Natural killer cell treated with Interleukin-12 subunit alpha and Interleukin-12 subunit beta and Interleukin-15 and Interleukin-18, amount 100 ng/mL, for 72 hours (primary cell): ENCODE measurements at places on chromosomes 6 and 20. TPM values are rescaled to one million over a fixed set of nuclear protein-coding genes. Genes with fewer than 3 reads are reported as not detected.

EIF6 gene
- total RNA-seq, result 233 TPM

- no peak overlapping the region for H3K4me3 ChIP-seq
- no peaks in the 10 kb centered on the region for H3K36me3 ChIP-seq
- H3K27me3 ChIP-seq, result peaks cover 21% of the 10 kb centered on the region
- no peaks in the 10 kb centered on the region for H3K4me1 ChIP-seq
- DNase-seq, result no peak
Observed at GRCh38 chr6:29507319-29507718, 19.6 kb upstream of the MAS1L start.

GRCh38 chr6:147554281-147554680 lies 45.8 kb downstream of the SAMD5 start:
- no peak for DNase-seq
- H3K36me3 ChIP-seq, result no peaks in the 10 kb centered on the region
- H3K27ac ChIP-seq, result no peak overlapping the region
- no peaks in the 10 kb centered on the region for H3K27me3 ChIP-seq

GRCh38 chr6:140711019-140711613 lies 1336.7 kb upstream of the CITED2 start:
- DNase-seq, result no peak
- no peak overlapping the region for H3K27ac ChIP-seq
- H3K4me1 ChIP-seq, result no peaks in the 10 kb centered on the region
- no peak overlapping the region for H3K4me3 ChIP-seq

PLA2G7 gene
- total RNA-seq, result not detected

DEFB121 gene
- not detected for total RNA-seq

DCDC2 gene
- not detected for total RNA-seq

DNA sequence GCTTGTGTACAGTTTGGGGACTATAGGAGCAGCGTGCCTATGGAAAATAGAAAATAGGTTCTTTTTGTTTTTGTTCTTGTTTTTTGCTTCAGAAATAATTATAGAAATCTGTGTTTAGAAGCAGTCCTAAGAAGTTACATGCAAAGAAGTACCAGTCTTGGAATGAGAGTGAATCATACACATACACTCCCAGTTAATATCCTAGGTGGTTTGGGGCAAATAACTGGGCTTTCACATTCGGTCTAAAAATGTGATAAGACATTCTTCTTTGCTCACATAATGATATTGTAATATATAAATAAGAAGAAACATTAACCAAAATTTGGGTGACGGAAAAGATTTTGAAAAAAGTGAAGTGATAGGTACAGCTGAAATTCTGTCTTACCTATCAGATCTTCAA lies 61.0 kb downstream of the ENPP1 start:
- DNase-seq, result no peak
- no peak overlapping the region for H3K4me3 ChIP-seq
- H3K27me3 ChIP-seq, result peaks cover 5% of the 10 kb centered on the region
- H3K4me1 ChIP-seq, result no peaks in the 10 kb centered on the region
- no peaks in the 10 kb centered on the region for H3K36me3 ChIP-seq

ARMC2 gene
- 5.4 TPM for total RNA-seq

- DNase-seq, result no peak
- no peaks in the 10 kb centered on the region for H3K27me3 ChIP-seq
- H3K4me1 ChIP-seq, result no peaks in the 10 kb centered on the region
Observed at GRCh38 chr6:86820750-86821149, 116.6 kb upstream of the HTR1E start.

- no peak overlapping the region for H3K27ac ChIP-seq
- DNase-seq, result peak; percentile 54
- peaks cover 12% of the 10 kb centered on the region for H3K27me3 ChIP-seq
- H3K36me3 ChIP-seq, result no peaks in the 10 kb centered on the region
- H3K4me1 ChIP-seq, result peaks cover 8% of the 10 kb centered on the region
Observed at GRCh38 chr6:33984466-33985312, 161.2 kb downstream of the GRM4 start.

GRCh38 chr20:4068708-4069107 lies 53.4 kb upstream of the RNF24 start:
- H3K4me3 ChIP-seq, result no peak overlapping the region
- H3K27me3 ChIP-seq, result no peaks in the 10 kb centered on the region
- DNase-seq, result no peak

SLCO4A1 gene
- 88.3 TPM for total RNA-seq

TCF21 gene
- not detected for total RNA-seq

DNA sequence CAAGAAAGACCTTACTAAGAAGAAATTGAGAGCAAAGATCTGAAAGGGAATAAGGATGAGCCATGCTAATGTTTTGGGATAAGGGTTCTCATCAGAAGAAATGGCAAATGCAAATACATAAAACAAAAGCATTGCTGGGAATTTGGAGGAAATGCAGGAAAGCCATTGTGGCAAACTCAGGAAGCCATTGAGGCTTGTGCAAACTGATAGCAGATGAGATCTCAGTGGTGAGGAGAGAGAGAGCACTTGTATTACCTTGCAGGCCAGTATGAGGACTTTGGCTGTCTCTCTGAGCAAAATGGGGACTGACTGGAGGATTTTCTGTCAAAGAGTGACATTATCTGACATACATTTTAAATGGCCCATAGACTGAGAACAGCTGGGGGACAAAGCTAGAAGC lies 103.0 kb downstream of the ADGRB3 start:
- H3K27me3 ChIP-seq, result no peaks in the 10 kb centered on the region
- no peak overlapping the region for H3K4me3 ChIP-seq
- H3K27ac ChIP-seq, result no peak overlapping the region
- no peaks in the 10 kb centered on the region for H3K4me1 ChIP-seq
- H3K36me3 ChIP-seq, result no peaks in the 10 kb centered on the region

DNA sequence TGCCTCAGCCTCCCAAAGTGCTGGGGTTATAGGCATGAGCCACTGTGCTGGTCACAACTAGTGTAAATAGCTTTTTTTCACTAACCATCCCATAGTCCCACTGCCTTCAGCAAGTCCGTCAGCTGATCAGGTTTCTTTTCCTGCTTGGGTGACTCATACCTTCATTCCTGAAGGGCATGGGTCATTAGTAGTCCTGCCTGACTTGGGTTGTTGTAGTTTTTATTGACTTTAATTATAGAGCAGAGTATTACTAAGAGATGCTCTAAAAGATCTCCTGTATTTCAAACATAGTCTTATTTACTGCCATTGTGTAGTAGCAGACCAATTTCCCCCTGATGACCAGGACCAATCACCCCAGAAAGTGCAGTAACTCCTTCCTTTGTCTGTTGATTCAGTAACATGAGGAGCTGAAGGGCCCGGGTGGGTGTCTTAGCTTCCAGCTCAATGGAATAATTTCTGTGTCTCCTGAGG lies 25.8 kb downstream of the HLA-C start:
- H3K4me3 ChIP-seq, result no peak overlapping the region
- no peak for DNase-seq
- H3K4me1 ChIP-seq, result no peaks in the 10 kb centered on the region
- peaks cover 37% of the 10 kb centered on the region for H3K27me3 ChIP-seq
- H3K36me3 ChIP-seq, result peaks cover 30% of the 10 kb centered on the region

DNA sequence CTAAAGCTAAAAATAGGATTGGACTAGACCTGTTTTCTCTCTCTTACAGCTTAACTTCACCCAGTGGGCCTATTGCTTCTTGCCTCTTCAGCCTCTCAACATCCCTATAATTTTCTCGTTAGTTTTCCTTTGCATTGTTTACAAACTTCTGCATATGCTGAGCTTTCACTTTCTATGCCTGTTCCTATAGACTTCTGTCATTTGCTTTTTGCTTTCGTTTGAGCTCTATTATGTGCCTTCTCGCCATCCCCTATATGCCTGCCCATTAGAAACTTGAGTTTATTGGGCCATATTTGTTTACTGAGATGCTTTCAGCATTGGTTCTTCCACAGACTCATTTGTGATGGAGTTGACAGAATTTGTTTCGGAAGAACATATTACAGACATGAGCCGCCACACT lies 40.9 kb downstream of the NCOA7 start:
- DNase-seq, result no peak
- H3K36me3 ChIP-seq, result no peaks in the 10 kb centered on the region
- H3K27ac ChIP-seq, result peak overlapping the region; percentile 85
- H3K4me1 ChIP-seq, result peaks cover 56% of the 10 kb centered on the region
- H3K4me3 ChIP-seq, result peak overlapping the region; percentile 72
